ENCODE measurements at places on chromosomes 2 and 18.

- DNase-seq, result no peak
- H3K4me1 ChIP-seq, result no peaks in the 10 kb centered on the region
- H3K36me3 ChIP-seq, result no peaks in the 10 kb centered on the region
- no peaks in the 10 kb centered on the region for H3K27me3 ChIP-seq
- H3K27ac ChIP-seq, result no peak overlapping the region
Measured at GRCh38 chr2:40259900-40260299, 192.0 kb downstream of the SLC8A1 start.

DNA sequence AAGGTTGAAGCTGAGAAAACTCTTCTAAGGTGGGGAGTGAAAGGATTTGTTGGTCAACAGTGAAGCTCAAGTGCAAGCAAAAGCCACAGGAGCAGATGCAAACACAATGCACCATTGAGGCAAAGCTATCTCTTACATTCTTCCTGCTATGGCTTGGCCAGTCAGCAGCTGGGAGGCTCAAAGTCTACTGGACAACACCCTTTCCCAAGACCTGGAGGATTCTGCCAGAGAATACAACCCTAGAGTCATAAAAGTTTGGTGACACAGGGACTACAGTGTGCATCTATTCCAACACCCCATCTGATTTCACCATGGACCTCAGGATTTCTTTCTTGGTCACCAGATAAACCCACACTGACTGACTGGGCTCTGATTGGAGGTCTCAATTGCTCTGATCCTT, 342.0 kb downstream of the HRH4 start:
- H3K27ac ChIP-seq, result no peak overlapping the region
- DNase-seq, result no peak
- no peaks in the 10 kb centered on the region for H3K27me3 ChIP-seq

DNA sequence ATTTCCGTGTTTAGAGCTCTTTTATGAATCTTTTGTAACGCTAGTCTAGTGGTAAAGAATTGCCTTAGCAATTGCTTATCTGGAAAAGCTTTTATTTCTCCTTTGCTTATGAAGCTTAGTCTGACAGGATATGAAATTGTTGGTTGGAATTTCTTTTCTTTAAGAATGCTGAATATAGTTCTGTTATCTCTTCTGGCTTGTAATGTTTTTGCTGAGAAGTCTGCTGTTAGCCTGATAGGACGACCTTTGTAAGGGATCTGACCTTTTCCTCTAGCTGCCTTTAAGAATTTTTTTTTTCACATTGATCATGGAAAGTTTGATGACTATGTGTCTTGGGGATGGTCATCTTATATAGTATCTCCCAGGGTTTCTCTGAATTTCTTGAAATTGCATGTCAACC, 101.1 kb downstream of the TRABD2A start:
- H3K4me1 ChIP-seq, result no peaks in the 10 kb centered on the region
- no peaks in the 10 kb centered on the region for H3K36me3 ChIP-seq
- no peak overlapping the region for H3K4me3 ChIP-seq
- no peaks in the 10 kb centered on the region for H3K27me3 ChIP-seq
- DNase-seq, result no peak
- no peak overlapping the region for H3K27ac ChIP-seq

- no peak for DNase-seq
- H3K27me3 ChIP-seq, result no peaks in the 10 kb centered on the region
- H3K27ac ChIP-seq, result no peak overlapping the region
- peak overlapping the region; percentile 25 for H3K4me3 ChIP-seq
Measured at GRCh38 chr18:8366656-8367055, 242.6 kb upstream of the RAB12 start.

GRCh38 chr2:80815259-80815658, 510.7 kb upstream of the LRRTM1 start:
- no peak for DNase-seq
- H3K4me3 ChIP-seq, result no peak overlapping the region
- no peaks in the 10 kb centered on the region for H3K4me1 ChIP-seq
- H3K36me3 ChIP-seq, result no peaks in the 10 kb centered on the region
- H3K27me3 ChIP-seq, result no peaks in the 10 kb centered on the region

GRCh38 chr2:11822746-11823451, 76.5 kb downstream of the LPIN1 start:
- H3K27me3 ChIP-seq, result no peaks in the 10 kb centered on the region
- no peaks in the 10 kb centered on the region for H3K4me1 ChIP-seq
- H3K36me3 ChIP-seq, result no peaks in the 10 kb centered on the region

DNA sequence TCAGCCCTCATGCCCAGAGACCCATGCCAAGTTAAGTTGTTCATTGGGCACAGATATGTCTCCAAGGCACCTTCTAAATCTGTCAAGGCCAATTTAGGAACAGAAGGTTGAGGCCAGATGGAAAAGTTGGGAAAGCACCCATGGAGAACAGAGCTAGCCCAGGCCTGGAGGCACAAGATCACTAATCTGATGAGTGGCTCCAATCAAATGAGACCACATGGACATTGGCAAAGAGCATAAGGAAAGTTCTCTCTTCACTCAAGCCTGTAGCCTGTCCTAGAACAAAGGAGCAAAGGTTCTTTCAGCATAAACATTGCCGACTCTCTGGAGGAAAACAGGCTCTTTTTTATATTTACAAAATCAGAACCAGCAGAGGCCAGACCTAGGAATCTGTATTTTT, 154.8 kb downstream of the RNF152 start:
- no peak for DNase-seq
- no peaks in the 10 kb centered on the region for H3K27me3 ChIP-seq
- H3K4me3 ChIP-seq, result no peak overlapping the region

DNA sequence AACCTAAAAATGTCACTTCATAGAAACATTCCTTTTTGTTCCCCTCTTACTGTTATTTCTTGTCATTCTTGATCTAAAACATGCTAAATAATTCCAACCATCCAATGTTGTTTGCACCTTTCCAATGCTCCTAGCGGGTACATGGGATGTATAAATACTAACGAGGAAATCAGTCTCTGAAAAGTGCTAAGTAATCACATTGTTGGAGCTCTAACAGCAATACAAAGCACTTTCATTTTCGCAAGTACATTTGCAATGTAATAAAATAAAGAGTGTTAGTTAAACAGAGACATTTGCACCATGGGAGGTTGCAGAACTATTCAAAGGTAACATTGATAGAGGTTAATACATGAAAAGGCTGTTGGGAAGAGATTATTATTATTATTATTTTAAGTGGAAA, 286.2 kb upstream of the ACVR2A start:
- H3K27me3 ChIP-seq, result no peaks in the 10 kb centered on the region
- no peak for DNase-seq
- H3K27ac ChIP-seq, result no peak overlapping the region

DNA sequence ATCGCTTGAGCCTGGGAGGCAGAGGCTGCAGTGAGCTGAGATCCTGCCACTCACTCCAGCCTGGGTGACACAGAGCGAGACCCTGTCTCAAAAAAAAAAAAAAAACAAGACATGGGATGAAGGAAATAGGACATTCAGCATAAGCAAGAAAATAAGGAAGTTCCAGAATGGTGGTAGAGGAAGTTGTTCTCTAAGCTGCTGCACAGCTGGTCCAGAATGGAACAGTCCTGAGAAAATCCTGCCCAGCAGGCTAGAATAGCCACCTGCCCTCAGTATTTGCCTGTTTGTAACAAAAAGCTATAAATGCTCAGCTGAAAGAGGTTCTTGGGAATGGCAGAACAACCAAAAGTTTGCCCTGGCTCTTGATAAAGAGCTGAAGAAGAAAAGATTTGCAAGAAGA, 11.1 kb upstream of the MAPRE3 start:
- H3K4me3 ChIP-seq, result no peak overlapping the region
- no peak for DNase-seq
- no peaks in the 10 kb centered on the region for H3K36me3 ChIP-seq
- H3K4me1 ChIP-seq, result no peaks in the 10 kb centered on the region
- peaks cover 6% of the 10 kb centered on the region for H3K27me3 ChIP-seq
- H3K27ac ChIP-seq, result no peak overlapping the region

DNA sequence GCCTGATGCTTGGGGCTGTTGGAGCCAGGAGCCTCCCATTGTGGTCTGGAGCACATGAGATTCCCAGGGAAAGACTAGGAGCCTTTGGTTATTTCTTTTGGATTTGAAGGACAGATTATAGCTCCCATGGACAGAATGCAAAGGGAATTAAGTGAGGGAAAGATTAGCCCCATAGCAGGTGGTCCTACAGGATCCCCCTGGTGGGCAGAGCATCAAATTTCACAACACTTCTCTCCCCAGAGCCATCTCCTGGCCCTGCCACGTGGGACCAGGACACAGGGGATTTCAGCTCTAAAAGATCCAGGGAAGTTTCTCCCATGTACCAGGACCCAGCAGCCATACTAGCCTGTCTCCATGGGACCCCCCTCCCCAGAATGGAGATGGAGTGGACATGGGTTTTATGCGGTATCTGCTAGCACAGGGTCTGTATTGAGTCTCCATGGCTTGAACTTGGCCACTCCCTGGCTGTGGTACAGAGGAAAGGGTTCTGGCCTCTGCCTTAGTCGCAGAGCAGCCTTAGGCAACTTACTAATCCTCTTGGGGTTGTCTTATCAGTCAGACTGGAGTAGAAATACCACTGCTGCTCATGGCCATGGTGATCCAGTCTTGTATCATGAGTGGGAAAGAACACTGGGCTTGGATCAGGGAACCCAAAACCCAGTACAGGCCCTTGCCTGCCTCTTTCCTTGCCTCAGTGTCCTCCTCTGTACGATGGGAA, 6.8 kb upstream of the PLB1 start:
- no peak overlapping the region for H3K27ac ChIP-seq
- DNase-seq, result no peak
- no peaks in the 10 kb centered on the region for H3K4me1 ChIP-seq
- H3K4me3 ChIP-seq, result no peak overlapping the region
- H3K27me3 ChIP-seq, result no peaks in the 10 kb centered on the region
- no peaks in the 10 kb centered on the region for H3K36me3 ChIP-seq

- DNase-seq, result peak; percentile 31
- H3K36me3 ChIP-seq, result no peaks in the 10 kb centered on the region
- peaks cover 3% of the 10 kb centered on the region for H3K4me1 ChIP-seq
- H3K4me3 ChIP-seq, result no peak overlapping the region
- no peak overlapping the region for H3K27ac ChIP-seq
- H3K27me3 ChIP-seq, result no peaks in the 10 kb centered on the region
Measured at GRCh38 chr2:240245706-240246105, 105.2 kb upstream of the OTOS start.

DNA sequence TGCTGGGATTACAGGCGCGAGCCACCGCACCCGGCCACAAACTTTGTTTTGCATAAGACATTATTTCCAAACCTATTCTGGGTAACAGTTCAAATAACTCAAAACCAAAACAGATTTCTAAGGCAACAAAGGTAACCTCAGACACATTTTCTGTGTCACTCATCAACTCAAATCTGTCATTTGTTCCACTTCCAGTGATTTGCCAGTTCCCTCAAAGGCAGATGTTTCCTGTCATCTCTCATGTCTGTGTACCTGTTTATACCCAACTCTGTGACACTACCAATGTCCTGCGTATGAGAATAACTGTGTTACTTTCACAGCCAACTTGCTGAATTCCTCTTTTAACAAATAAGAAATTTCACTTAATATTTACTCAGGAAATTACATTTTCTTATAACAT, 54.4 kb downstream of the SCN3A start:
- H3K27me3 ChIP-seq, result no peaks in the 10 kb centered on the region
- no peaks in the 10 kb centered on the region for H3K4me1 ChIP-seq
- no peak overlapping the region for H3K4me3 ChIP-seq
- H3K36me3 ChIP-seq, result no peaks in the 10 kb centered on the region
- H3K27ac ChIP-seq, result no peak overlapping the region

Data from uterus (tissue), 4 donors.